RCC 7860 (cell line): ENCODE measurements at places on chromosomes 11 and 22.

GRCh38 chr11:65260302-65260701 is 1.5 kb upstream of the POLA2 start:
- DNase-seq = no peak

DNA sequence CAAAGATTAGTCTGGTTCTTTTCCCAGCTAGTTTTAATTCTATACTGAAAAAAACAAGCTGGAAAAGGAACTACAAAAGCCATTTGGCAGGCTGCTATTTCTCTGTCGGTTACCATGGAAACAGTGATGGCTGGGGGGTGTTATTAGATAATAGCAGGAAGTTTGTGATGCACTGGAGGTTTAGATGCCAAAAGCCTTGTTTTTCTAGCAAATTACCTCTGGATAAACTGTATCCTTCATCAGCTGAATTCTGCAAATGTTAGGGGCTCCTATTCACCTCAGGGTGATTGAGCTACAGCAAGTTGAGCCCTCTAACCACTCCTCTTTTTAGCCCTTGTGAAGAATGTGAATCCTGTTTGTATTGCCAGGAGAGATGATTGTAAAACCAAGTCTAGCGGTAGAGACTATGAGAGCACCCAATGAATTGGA is 25.2 kb downstream of the ALKBH3 start:
- DNase-seq = no peak

DNA sequence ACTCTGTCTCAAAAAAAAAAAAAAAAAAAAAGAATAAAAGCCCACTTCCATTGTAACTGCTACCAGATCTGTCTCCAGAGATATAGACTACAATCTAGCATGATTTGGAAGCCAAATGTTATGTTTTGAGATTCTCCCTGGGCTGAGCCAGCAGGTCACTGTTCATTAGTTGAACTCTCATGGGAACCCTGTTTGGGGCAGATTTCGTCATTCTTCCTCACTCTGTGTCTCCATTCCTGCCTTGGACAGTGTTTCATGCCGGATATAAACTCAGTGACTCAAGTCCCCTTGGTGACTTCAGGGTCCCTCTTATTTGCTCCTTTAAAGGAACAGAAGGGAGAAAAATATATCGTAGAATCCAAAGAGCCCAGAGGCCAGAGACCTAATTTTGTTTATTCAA is 378.1 kb downstream of the LARGE1 start:
- DNase-seq = no peak

DNA sequence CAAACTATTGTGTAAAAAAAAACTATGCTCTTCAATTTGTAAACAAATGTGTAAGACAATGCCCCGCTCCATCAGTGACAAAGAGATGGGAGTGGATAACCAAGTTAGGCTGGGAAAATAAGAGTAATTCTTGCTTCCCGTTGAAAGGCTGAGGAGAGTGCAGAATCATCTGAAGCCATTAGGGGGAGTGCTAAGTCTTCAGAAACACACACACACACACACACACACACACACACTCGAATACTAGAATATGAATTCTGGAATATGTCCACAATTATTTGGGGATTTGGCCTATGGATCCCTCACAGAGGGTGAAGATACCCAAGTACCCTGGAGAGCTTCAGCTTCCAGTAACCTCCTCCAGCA is 27.8 kb upstream of the ROBO3 start:
- peak; percentile 45 for DNase-seq

DNA sequence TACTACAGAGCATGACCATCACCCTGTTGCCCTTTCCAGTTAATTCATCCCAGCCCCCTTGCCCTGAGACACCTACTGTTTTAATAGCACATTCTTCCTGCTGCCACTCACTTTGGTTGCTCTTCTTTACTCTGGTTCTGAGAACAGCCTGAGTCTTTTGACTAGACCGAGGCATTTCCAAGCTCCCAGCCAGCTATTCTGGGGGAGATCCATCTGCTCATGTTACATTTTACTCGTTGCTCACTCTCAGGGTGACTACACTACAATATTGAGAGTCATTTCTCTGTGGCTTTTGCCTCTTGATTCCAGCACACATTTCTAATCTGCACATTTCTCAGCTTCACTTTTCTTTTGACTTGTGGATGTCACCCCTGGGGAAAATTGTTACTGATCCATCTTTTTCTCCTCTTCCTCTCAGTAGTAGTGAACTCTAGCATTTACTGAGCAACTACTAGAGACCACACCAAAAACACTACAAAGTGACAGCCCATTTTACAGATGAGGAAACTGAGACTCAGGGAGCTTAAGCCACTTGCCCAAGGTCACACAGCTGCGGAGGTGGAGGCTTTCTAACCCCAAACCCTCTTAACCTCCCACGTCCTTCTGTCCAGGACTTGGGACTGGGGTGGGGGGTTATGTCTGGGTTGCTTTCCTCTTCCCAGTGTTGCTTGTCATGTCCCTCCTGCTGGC is 117.8 kb downstream of the C11orf91 start:
- DNase-seq = no peak

GRCh38 chr11:109422870-109423465 is 978 bp downstream of the C11orf87 start:
- no peak for DNase-seq

DNA sequence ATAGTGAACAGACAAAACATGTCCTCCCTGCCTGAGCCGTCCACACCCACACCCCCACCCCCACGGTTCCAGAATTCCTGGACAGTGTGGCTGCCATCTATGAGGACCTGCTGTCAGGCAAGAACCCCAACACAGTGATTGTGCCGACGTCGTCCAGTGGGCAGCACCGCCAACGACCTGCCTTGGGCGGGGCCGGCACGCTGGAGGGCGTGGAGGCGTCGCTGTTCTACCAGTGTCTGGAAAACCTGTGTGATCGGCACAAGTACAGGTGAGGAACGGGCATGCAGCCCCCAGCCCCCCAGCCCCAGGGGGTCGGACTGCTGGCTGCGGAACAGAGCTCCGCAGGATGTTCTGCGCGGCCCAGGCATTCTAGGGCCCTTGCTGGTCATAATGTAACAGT is 19.7 kb downstream of the ARFGAP2 start:
- DNase-seq = no peak

- no peak for DNase-seq
These were observed 16.6 kb upstream of the STK33 start for GRCh38 chr11:8610532-8611116.

DNA sequence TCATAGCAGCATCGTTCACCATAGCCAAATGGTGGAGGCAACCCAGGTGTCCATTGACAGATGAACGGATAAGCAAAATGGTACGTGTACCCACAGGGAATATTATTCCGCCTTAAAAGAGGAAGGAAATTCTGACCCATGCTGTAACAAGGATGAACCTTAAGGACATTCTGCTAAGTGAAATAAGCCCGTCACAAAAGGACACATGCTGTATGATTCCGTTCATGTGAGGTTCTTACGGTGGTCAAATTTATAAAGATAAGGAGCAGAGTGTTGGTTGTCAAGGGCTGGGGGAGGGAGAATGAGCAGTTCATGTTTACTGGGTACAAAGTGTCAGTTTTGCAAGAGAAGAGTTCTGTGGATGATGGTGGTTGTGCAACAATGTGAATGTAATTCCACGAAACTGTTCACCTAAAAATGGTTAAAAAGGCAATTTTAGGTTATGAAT is 26.3 kb downstream of the APOL1 start:
- no peak for DNase-seq

DNA sequence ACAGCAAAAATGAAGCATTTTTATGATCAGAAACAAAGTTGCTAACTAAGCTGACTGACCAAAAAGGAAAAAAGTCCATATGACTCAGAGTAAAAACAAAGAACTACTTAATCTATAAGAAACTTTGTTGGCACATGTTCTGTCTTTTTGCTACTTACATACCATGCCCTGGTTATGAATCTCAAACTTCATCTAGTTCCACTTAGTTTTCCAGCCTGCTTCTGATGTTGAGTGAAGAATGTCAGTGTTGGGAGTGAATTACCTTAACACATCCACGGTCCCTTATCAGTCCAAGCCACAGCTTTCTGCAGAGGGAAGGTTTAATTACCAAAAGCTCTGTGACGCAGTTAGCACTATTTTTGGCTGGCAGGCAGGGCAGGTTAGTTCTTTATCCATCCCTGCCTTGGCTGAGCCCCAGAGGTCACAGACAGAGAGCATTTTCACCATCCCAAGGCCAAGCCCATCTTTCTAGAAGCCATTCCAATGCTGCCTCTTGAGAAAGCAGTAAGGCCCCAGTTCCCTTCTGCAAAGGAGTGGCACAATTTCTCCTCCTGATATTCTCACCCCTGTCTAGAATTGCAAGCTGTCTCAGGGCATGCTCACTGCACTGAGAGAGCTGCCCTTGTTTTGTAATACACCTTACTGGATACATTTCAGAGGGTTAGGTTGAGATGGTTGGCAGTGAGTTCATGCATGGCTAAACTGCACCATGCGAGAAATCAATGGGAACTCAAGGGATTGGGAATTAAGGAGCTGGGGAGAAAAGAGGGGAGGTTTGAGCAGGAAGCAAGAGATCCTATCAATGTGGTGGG is 67.1 kb downstream of the SLC1A2 start:
- DNase-seq = no peak

- no peak for DNase-seq
These were observed 38.6 kb upstream of the LMO2 start for GRCh38 chr11:33930317-33931021.

DNA sequence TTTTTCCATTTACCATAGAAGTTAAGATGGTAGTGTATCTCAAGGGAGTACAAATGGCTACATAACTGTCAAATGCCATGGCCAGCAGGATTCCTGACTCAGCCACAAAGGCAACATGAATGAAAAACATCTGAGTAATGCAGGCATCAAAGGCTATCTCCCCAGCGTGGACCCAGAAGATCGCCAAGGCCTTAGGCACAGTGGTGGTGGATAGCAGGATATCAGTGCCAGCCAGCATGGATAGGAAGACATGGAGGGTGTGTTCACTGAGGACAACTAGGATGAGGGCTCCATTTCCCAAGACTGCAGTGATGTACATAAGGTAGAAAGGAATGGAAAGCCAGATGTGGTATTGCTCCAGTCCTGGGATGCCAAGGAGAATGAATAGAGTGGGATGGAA is 18.0 kb downstream of the OR52B2 start:
- DNase-seq = no peak

GRCh38 chr22:23014250-23014649 is 56.1 kb upstream of the GNAZ start:
- DNase-seq = no peak

DNA sequence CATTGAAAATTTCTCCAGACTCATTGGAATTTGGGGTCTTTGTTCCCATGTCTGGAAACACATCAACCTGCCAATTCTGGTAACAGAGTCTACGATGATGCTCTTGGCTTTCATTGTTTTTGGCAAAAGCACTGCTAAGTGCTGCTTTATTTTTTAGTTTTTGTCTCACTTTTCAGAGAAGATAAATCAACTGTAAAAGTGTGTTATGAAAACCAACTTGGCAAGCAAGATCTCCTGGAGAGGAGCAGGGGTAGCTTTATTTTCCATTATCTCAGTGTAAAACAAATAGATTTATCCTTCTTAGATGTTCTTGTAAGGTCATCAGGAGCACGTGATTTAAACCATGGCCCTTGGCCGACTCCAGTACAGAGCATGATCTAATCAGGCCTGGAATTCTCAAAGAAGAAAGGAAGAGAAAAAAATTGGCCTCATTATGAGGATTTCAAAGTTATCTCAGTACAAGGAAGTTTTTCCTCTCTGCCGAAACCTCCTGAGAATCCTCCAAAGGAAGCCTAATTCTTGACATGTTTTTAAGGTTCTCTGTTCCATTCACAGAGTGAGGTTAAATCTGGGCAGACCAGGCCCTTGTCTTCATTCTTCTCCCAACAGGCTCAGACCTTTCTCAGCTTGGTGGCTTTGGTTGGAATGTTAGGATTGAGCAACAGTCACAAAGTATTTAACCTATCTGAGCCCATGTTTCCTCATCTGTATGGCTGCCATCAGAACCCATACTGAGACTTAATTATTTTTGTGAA is 16.4 kb upstream of the PAMR1 start:
- DNase-seq = no peak

- no peak for DNase-seq
These were observed 56.1 kb upstream of the NECTIN1 start for GRCh38 chr11:119785131-119785530.

DNA sequence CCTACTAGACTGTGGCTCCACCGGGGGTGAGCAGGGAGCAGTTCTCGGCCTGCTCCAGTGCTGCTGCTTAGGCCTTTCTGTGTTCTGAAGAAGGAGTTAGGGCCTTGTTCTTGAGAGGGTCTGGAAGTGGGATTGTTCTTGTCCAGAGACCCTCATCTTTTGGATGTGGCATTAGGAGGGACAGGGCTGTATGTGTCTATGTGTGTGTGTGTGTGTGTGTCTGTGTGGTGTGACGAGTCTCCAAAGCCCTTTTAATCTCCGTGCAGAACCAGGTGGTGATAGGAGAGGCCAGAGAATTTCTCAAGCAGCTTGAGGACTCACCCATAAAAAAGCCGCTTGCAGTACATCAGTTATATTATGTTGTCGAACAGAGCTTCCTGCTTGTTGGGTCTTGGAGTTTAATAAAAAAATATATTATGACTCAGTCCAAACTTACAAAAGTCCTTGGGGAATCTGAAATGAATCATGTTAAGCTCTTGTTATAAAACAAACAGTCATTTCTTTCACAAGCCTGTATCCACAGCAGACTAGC is 196.5 kb downstream of the TENM4 start:
- DNase-seq = peak; percentile 58

- DNase-seq = peak; percentile 79
These were observed 15.9 kb downstream of the CRELD2 start for GRCh38 chr22:49934160-49934890.

- no peak for DNase-seq
These were observed at the start of gene VSIG2 for GRCh38 chr11:124751741-124752470. Gene VSIG2 (minus strand): TSS chr11:124752255. CDS start chr11:124752137, 118 bp downstream.

DNA sequence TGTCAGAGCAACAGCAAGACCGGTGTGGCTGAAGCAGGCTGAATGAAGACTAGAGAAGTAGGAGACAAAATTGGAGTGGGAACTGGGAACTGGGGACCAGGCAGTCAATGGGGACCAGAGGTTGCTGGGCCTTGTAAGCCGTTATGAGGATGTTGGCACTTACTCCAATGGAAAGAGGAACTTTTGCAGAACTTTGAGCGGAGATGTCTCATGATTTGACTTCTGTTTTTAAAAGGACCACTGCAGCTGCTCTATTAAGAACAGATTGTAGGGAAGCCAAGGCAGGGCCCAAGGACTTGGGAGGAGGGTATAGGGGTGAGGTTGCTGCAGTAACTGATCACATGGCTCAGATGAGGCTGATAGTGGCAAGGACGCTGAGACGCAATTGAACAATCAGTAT is 34.2 kb downstream of the IL18 start:
- DNase-seq = no peak

GRCh38 chr22:26656891-26657851 is at the start of gene MIAT:
Gene MIAT (plus strand): TSS chr22:26657588.
- DNase-seq = no peak
